T-cell (primary cell): ENCODE measurements at places on chromosomes 12 and 14. TPM values are rescaled to one million over a fixed set of nuclear protein-coding genes. Genes with fewer than 3 reads are reported as not detected.

The DHRS2 gene
- total RNA-seq = 0.82 TPM

The DIABLO gene
- total RNA-seq = 39.8 TPM

DNA sequence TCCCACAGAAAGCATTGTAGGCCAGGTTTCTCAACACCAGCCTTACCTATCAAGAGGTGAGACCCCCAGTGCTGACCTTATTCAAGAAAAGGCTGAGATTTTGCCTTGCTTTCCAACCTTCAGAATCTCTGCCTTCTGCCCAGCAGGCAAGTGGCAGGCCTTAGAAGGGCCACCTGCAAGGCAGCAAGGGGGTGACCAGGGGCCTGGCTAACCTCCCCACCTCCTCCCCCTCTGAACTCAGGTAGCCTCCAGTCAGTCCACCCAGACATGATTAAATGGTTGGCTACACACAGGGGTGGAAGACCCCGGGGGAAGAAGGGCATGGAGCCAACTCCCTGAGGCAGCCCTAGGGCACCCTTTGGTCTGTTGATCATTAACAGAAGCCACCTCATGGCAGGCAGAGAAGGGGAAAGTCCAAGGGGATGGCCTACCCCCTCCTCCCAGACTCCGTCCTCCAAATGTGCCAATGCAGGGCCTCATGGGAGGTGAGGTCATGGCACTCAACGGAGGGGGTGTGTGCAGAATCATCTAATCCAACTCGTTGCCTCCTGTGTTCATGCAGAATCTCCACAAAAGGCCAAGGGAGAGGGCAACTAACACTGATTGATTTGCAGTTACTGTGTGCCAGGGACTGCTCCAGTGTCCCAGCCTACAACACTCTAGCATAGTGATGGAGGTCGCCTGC lies 8.5 kb downstream of the ZFP36L1 start:
- DNase-seq = no peak

DNA sequence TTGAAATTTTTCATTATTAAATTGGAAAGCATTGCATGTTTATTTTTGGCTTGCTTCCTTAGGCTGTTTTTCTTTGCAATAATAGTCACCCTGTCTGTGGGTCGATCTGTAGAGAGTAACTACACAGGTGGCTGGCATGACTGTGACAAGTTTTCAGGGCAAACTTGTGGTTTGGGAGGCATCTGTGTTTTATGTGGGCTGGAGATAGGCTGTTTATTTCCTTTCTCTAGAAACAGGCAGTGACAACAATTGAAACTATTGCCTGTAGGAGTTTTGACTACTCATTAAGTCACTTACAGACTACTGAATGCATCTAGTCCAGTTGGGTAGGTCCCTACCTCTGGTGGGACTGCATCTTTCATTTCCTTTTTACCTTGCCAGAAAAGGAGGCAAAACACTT lies 155.6 kb downstream of the DYRK2 start:
- DNase-seq = peak; percentile 11
